GDM1 (cell line): ENCODE measurements at places on chromosomes 3 and 15.

DNA sequence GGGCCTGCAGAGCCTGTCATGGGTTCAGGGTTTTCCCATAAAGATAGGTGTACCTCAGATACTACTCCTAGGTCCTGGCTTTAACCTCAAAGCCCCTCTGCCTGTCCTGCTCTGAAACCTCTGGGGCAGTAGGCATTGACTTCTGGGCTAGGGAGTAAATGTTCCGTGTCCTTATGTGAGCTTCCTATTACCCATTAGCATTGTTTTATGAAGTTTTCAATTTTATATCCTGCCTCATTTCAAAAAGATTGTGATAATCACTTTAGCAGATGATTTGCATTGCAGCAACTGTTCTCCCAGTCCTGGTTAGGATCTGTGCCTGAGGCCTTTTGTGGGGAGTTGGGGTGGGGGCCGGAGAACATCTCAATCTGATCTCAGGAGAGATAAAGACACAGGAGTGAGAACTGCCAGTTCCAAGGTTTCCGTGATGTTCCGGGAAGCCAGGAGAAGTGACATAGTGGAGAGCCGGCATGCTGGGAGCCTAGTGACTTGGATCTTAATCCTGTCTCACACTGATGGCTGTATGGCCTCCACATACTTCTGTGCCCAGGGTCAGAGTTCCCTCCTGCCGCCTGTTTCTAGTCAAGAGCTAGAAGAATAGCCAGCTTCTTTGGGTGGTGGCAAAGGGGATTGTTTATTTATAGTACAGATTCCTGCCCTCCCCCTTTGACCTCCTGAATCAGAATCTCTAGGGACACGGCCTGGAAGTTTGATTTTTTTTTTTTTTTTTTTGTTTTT is 10.6 kb downstream of the TPM1 start:
- DNase-seq: no peak

- no peak for DNase-seq
Observed at GRCh38 chr3:127053450-127053849, 70.5 kb downstream of the PLXNA1 start.

- DNase-seq: no peak
Observed at GRCh38 chr3:101828691-101829436, 20.4 kb upstream of the NFKBIZ start.

GRCh38 chr3:141294848-141295247 is 63.2 kb downstream of the PXYLP1 start:
- no peak for DNase-seq

DNA sequence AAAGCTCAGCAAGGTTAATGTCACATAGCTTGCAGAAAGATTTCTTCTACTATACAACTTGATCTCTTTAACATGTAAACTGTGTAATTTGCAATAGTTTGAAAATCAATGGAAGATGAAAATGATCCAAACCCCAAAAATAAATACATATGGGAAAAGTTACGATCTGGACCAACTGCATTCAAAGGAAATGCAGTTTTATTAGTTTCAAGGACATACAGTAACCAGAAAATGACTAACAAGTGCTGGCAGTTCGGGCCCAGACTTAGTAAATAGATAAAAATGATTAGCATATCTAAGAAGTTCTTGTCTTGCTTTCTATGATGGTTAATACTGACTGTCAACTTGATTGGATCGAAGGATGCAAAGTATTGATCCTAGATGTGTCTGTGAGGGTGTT is 37.3 kb upstream of the LEKR1 start:
- DNase-seq: no peak

DNA sequence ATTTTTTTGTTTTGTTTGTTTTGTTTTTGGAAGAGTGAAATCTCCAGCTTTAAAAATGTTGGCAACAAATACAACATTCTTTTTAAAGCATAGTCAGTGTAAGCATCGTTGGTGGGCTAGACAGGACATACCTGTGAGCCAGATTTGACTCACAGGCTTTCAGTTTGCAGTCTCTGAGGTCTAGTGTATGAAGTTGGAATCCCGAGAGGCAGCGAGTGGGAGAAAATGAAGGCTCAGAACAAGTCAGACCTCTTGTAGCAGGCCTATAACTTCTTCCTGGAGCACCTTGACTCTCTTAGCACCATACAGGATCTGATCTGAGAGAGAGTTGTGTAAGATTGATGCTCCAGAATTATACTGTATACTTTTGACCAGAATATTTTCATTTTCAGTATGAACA is 60.2 kb downstream of the CNTN4 start:
- DNase-seq: no peak

- DNase-seq: no peak
Observed at GRCh38 chr3:156642750-156643728, 31.4 kb upstream of the TIPARP start.

DNA sequence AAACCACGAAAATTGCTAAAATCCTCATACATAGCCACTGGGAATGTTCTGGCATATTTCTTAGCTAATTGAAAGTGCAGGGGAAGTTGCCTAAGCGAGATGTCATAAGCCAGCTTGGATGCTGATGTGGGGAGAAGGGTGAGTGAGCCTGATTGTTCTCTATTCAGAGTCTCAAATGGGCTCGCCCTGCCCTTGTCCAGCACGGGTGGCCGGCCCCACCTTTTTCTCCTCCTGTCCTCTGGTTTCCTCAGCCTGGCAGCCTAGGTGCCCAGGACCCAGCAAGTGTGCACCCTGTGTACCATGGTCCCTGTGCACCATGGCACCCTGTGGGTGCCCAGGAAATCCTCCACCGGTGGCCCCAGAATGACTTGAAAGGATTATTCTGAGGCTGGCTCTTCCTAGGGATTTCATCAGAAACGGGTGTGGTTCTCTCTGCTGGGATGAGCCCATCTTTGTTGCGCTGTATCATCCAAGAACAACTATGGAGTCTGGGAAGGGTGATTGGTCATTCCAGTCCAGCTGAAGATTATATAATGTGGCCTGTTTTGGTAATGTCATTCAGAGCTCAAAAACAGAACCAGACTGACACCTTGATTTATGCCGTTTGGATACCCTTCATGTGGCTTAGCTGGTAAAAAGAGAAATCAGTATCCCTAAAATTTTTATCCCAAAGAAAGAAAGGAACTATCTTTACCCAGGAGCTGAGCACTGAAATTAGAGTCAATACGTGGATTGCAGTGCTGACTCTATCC is 150.8 kb upstream of the BHLHE40 start:
- no peak for DNase-seq

DNA sequence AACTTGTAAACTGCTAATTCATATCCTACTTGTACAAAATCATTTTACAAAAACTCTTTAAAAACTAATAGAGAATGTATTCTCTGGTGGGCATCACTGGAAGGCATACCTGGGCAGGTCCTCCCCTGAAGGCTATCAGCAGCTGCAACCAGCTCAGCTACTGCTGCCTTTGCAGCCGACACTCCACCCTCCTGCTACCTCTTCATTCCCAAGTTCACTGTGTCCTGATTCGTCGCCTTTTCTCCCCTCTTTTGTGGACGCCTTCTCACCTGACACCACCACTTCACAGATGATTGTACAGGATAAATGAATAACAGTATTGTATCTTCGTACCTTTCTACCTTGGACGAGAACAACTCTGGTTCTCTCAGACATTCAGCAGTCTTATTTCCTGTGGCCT is 28.9 kb downstream of the B4GALT4 start:
- DNase-seq: no peak

GRCh38 chr3:181384970-181385369 is 326.8 kb upstream of the SOX2 start:
- no peak for DNase-seq

DNA sequence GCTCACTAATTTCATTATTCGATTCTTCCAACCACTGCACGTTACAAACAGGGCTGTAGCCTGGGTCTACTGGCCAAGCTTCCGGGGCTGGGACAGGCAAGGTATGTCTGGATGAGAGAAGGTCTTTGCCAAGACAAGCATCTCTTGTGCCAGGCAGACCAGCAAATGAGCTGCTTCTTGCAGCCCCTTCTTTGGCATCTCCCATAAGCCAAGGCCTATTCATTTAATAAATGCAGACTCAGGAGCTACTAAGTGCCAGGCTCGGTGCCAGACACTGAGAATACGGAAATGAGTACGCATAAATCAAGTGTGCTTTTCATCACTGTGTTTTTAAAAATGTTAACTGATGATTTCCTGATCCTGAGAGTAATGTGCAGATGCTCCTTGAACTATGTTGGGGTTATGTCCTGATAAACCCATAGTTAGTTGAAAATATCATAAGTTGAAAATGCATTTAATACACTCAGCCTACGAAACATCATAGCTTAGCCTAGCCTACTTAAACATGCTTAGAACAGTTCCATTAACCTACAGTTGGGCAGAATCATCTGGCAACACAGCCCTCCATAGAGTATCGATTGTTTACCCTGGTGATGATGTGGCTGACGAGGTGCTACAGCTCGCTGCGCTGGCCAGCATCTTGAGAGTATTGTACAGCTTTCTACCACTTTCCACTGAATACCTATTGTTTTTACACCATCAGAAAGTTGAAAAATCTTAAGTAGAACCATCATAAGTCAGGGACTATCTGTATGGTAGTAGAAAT is 135.0 kb upstream of the CTDSPL start:
- DNase-seq: no peak

GRCh38 chr3:43606284-43606683 is 15.5 kb downstream of the ANO10 start:
- DNase-seq: no peak

GRCh38 chr3:162602619-162603018 is 1106.0 kb downstream of the OTOL1 start:
- no peak for DNase-seq

DNA sequence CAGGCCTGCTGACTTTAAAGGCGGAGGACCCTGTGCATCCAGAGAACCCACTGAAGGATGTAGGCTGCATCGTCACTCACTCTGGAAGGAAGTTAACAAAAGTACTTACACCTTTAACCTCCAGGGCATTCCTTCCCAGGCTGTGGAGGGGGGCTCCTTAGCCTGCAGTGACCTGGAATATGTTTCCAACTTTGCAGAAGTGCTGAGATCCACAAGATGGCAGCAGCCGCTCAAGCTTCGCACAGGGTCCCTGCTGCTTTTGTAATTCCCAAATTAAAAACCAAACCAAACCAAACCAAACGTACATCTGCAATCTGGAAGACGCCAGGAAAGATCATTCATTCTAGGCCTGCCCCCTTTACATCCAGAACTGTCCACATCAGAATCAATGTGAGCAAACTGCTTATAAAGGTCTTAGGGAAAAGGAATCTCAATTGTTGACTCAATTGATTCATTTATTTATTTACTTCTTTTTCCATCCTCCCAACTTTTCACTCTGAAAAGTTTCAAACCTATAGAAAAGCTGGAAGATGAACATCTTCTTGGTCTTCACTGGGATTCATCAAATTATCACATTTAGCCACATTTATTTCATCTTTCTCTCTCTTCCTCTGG is 70.5 kb upstream of the KLHL25 start:
- DNase-seq: no peak

GRCh38 chr3:62832553-62832952 is 42.7 kb downstream of the CADPS start:
- DNase-seq: no peak

- DNase-seq: no peak
Observed at GRCh38 chr3:64353226-64353625, 128.0 kb upstream of the PRICKLE2 start.

- DNase-seq: no peak
Observed at GRCh38 chr3:192170031-192170430, 557.3 kb downstream of the FGF12 start.

DNA sequence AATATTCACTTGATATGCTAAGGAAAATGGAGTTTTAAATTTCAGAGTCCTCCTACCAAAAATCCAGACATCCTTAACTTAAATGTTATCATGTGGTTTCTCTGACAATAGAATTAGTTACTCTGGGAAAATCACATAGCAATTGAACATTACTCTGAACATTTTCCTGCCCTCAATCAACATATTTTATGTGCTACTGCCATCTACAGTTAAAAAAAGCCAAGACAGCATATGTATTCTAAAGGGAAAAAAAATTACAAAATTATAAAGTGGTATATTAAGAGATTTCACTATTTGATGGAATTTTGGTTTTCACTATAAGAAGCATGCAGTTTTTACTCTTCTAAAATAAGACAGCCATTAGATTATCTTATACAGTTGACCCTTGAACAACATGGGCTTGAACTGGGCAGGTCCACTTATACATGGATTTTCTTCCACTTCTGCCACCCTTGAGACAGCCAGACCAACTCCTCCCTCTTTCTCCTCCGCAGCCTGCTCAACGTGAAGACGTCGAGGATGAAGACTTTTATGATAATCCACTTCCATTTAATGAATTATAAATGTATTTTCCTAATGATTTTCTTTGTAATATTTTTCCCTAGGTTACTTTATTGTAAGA is 122.3 kb downstream of the ATP1B3 start:
- DNase-seq: no peak

DNA sequence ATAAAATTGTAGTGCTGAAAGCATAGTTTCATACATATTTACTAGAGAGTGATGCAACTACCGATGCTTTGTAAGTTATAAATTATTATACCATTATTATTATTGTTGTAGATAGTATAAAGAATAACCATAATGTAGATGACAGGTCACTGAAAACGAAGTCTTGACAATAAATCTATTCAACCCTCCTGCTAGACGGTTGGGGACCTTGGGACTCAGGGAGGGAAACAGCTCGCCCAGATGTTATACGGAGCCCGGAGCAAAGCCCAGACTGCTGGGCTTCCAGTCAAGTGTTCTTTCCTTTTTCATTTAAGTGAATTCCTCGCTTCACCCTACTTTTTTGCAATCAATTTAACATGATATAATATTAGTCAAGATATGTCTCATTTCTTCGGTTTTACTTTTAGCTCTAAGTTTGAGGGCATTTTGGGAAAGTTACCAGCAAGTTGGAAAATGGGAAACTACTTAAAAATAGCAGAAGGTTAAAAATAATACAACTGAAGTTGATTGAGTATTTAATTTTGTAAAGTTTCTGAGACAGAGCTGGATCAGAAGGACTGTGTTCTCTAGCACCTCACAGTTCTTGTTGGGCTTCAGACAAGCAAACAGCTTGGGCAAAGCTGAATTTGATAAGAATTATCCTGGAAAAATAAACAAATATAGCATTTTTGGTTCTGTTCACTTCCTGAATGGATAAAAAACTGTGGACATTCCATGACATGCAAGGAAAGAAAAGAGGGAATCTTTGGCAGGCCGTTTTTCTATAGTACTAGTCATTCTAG is 173.4 kb upstream of the TP63 start:
- DNase-seq: no peak

- no peak for DNase-seq
Observed at GRCh38 chr3:106068795-106069194, 200.0 kb upstream of the CBLB start.

DNA sequence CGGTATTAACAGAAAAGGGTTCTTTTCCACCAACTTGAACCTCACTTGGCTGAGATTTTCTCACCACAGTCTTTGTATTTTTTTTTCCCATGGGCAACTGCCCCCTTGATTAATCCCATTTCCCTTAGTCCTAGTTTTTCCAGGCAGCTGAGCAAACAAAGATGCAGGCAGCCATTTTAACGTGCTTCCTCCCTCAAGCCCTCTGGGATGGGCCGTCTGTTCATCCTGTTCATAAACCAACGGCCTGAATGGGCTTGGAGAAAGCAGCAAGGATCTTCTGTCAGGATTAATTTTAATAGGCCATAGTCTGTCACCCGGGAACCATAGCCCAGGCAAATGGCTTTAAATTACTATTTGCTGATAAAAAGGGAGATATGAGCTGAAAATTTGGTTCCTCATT is 10.4 kb upstream of the POLR2M start:
- DNase-seq: no peak
